ENCODE measurements at places on chromosomes 6 and 20. TPM values are rescaled to one million over a fixed set of nuclear protein-coding genes. Genes with fewer than 3 reads are reported as not detected.

- DNase-seq: no peak
These were observed 55.0 kb downstream of the PROKR2 start for GRCh38 chr20:5261763-5262162.

COL19A1 gene
- 0.06 TPM for total RNA-seq

DNA sequence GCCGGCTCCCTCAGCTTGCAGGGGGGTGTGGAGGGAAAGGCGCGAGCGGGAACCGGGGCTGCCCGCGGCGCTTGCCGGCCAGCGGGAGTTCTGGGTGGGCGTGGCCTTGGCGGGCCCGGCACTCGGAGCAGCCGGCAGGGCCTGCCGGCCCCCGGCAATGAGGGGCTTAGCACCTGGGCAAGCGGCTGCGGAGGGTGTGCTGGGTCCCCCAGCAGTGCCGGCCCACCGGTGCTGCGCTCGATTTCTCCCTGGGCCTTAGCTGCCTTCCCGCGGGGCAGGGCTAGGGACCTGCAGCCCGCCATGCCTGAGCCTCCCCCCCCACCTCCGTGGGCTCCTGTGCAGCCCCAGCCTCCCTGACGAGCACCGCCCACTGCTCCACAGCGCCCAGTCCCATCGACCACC, 514.5 kb upstream of the GJE1 start:
- DNase-seq: peak; percentile 17

OR12D3 gene
- total RNA-seq: not detected

GRCh38 chr6:124924333-124924759, 37.9 kb upstream of the RNF217 start:
- DNase-seq: peak; percentile 20

DNA sequence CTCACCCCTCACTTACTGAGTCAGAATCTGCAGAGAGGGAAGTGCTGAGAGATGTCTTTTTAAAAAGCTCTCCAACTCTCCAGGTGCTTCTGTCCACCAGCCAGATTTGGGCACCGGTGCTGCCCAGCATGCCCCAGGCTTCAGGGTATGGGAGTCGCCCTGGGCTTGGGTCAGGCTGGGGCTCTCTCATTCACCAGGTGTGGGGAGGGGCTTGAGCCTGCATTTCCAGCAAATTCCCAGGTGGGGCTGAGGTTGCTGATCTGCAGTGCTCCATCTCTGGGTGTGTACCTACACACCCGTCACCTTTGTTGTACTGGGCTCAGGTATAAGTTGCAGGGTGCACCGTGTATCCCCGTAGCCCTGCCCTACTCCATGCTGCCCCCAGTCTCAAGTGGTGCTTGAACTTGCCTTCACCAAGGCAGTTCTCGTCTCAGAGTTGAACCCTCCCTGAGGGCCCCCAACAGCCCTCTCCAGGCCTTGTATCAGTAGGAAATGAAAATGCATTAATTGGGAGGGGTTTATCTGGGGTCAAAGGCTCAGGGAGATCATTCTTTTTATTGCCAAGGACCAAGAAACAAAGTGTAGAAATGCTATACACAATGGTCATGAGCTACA, 23.5 kb downstream of the PPP1R3G start:
- no peak for DNase-seq

DNA sequence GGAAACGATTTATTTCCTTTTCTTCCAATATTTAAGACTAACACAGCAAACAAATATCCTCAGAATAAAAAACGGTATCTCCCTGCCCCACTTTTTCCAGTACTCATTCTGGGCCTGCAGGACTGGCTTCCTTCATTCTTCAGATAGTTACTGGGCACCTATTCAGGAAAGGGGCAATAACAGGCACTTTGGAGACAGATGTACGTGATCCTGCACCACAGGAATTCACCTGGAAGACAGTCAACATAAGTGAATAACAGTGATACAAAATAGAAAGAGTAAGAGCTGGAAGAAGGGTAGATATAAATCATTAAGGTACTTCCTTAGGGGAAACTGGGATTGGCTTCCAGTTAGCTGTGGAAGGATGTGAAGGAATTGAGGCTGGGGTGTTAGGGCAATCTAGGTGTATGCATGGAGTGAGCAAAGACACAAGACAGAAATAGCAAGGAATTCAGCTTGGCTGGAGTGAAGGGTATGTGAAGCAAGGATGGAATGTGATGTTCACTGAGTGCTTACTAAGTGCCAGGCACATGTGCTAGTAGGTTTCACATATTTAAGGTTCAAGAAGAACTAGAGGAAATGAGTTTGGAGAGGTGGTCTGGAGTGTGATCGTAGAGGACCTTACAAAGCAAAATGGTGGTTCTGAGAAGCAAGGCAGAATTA, 49.3 kb upstream of the FAM83C start:
- no peak for DNase-seq

DNA sequence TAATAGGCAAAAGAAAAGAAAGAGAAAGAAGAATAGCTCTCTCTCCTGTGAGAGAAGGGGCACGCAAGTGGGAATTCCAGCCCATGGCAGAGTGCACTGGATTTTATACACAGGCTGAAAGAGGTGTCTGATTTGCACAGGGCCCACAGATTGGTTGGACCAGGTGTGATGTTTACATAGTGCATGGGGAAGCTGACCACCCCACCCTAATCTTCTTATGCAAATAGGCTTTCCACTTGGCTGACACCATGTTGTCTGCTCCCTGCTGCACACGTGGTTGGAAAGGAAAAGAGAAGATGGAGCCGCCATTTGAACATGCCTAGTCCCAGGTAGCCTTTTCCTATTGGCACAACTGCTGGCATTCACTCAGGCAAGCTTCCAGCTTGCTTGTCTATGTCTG, 20.2 kb downstream of the MICA start:
- DNase-seq: no peak

DNA sequence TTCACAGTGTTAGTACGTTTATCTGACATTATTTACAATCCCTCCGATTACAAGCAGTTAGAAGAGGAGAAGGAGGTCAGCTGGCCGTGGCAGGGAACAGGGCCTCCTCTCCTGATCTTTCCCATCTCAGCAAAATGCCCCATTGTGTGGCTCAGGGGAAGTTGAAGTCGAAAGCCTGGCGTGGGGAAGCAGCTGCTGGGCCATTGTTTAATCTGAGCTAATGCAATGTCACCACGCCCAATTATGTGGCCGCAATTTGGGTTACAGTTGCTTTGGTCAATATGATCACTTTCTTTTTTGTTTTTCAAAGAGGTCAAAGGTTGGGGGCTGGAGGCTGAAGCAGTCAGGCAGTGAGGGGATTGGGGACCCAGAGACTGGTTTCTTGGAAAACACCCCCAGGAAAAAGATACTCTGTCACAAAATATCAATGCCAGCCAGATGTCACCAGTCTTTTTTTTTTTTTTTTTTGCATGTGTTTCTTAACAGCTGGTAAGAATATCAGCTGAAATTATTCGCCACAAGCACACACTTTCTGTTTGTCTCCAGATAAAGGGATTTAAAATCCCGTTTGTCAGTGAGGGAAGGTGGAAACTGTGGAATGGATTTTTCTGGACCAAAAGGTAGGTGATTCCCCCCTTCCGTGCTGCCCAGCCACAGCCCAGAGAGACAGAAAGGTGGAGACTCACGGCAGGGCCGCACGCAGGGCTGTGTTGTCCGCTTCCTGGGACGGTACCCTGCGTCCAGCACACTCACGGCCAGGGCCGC, 24.6 kb downstream of the DLL1 start:
- DNase-seq: no peak

GRCh38 chr6:157505912-157506491, 125.0 kb downstream of the ZDHHC14 start:
- no peak for DNase-seq

PRICKLE4 gene
- not detected for total RNA-seq

- DNase-seq: peak; percentile 4
These were observed 870 bp downstream of the PAK5 start for GRCh38 chr20:9838035-9838377.

DNA sequence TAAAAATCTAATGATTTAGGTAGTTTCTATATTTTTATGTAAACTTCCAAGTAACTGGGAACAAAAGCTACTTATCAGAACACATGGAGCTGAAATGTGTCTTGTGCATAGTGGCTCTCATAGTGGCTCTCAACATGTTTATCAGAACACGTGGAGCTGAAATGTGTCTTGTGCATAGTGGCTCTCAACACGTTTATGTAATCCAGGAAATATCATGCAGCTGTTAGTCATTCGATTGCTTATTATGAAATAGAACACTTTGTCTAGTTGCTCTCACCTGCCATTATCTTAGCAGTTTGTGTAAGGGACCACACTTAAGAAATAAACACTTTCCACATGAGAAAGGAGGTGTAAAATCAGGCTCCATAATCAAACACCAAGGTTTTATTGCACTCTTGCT, 119.2 kb upstream of the ASCC3 start:
- no peak for DNase-seq

DNA sequence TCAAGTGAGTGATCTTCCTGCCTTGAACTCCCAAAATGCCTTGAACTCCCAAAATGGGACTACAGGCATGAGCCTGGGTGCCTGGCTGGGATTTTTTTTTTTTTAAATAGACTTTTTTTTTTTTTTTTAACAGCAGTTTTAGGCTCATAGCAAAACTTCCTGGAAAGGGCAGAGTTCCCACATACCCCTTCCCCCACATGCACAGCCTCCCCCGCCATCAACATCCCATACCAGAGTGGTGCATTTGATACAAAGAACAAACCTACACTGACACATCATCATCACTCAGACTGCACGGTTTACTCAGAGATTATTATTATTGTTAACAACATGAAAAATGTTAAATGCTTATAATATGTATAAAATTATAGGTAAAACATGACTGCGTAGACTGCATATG, 26.0 kb downstream of the UQCC1 start:
- DNase-seq: no peak

DEF6 gene
- total RNA-seq: 23.6 TPM

SLC35B2 gene
- 86.8 TPM for total RNA-seq

OR2J3 gene
- total RNA-seq: not detected

DNA sequence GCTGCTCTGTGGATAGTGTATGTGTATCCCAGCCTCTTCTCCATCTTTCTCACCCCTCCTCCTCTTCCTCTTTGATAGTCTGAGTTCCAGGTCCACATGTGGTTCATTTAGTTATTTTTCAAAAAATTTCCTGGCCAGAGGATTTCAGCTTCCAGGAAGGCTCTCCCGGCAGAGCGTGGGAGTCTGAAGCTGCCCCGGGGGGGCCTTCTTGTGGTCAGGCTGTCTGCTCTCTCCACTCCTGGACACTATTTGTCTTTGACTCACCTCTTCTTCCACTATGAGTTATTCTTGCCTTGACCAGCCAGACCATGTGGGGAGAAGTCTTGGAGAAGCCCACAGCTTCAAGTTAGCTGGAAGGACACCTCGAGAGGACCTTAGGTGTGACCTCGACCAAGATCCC, 258.8 kb downstream of the CDC5L start:
- no peak for DNase-seq

CHRNA4 gene
- not detected for total RNA-seq

GRCh38 chr6:13500264-13500663, 12.9 kb upstream of the GFOD1 start:
- DNase-seq: peak; percentile 53

KCTD20 gene
- 93.1 TPM for total RNA-seq

- DNase-seq: peak; percentile 40
These were observed 214.3 kb upstream of the MARCKS start for GRCh38 chr6:113642714-113643406.

GRCh38 chr6:140500849-140501248, 1126.4 kb upstream of the CITED2 start:
- DNase-seq: no peak

MEI4 gene
- 0.11 TPM for total RNA-seq

SAMD5 gene
- total RNA-seq: 2.7 TPM

PCK1 gene
- not detected for total RNA-seq

DNA sequence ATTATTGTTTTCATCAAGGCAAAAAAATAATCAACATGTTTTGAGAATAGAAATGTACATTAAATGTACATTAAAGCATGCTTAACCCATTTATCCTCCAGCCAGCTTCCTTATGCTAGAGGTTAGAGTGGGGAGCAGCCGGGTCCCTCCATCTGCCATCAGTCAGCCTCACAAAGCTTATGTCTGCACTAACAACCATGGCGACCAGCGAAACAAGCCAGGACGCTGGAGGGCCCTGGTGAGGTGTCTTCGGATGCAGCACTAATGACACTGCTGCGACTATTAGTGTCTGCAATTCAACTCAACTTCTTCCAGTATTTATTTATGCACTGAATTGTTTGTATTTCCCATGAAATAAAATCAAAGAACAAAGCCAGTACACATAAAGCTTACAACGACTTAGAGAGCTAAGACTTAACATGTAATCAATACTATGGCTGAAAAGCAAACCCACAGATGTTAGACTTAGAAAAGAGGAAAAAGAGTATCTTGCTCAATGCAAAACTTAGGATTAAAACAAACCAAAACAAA, 6.8 kb downstream of the CLDN20 start:
- no peak for DNase-seq

- DNase-seq: no peak
These were observed 19.4 kb downstream of the GPX6 start for GRCh38 chr6:28496099-28496779.

- peak; percentile 91 for DNase-seq
These were observed 891.4 kb downstream of the TFAP2A start for GRCh38 chr6:9523462-9523861.

ZNF391 gene
- 0.74 TPM for total RNA-seq

DNA sequence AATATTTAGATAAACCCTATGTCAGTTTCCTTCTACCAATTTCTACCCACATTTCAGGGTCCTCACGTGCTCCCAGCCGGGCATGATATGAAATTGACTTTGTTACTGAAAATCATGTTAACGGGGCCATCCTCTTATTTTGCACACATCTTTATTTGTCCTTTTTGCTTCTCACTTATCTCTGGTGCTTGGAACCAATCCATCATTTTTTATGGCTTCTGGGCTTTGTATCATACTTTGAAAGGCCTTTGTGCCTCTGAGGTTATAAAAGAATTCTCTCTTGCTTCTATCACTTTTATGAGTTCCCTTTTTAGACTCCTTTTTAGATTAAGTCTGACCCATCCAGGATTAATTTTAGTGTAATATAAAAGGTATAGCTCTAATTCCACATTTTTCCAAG, 117.1 kb upstream of the PRND start:
- no peak for DNase-seq

- DNase-seq: peak; percentile 73
These were observed 23.4 kb downstream of the FAM217A start for GRCh38 chr6:4055420-4056041.

EDN1 gene
- 30.2 TPM for total RNA-seq

GRCh38 chr6:135521431-135521830, 23.9 kb upstream of the AHI1 start:
- peak; percentile 18 for DNase-seq

SMLR1 gene
- not detected for total RNA-seq
